ENCODE measurements at places on chromosomes 2 and 18.
A peak's percentile ranks its signal among the peaks of the same experiment; 100 is the strongest.

DNA sequence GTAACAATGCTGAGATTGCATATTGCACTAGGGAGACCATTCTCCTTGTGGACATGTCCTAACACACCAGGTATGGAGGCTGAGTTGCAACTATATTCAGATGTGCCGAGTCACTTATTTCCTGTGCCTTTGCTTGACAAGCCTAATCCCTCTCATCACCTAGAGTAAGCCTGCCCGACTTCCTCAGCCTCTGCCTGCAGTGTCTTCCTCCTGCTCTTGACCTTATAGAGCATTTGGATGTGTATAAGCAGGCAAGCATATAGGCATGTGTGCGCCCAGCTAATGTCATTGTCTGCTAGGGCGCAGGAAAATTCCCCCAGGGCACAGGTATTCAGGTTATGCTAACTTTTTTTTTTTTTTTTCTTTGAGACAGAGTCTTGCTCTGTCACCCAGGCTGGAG, 316.9 kb downstream of the CDH2 start:
- no peak for DNase-seq

DNA sequence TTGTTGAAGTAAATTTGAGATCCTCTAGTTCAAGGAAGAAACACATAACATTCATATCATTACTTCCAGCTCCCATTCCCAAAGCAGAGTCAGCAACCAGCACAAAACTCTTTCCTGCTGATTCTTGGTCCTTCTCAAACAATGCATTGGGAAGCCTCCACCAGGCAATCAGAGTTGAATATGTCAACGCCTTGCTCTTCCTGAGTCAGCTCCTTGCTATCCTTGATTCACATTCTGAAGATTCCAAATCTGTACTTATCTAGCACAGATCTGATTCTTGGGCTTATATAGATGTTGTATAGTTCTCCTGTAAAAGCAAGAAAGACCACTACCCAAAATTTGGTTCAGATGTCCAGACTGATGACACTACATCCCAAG, 29.6 kb downstream of the CFAP210 start:
- no peak for DNase-seq

- no peak for DNase-seq
Observed at GRCh38 chr2:174888146-174888545, 117.0 kb downstream of the CHN1 start.

DNA sequence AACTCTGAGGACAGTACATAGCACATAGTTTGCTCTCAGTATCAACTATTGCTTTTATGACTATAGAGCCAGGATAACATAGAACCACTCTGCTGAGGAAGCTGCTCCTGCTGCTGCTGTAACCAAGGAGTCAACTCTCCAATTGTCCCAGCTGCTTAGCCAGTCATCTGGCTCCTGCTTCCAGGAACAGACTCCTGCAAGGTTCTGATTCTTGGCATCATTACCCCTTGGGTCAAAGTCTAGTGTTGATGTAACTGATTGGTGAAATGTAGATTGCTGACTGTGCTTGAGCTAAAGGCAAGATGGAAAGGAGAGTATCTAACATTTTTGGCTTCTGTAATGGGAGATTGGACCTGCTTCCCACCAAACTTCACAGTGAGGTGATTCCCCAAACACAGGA, 261.9 kb upstream of the FSHR start:
- DNase-seq: no peak

- DNase-seq: no peak
Observed at GRCh38 chr2:221450280-221450679, 121.8 kb downstream of the EPHA4 start.

DNA sequence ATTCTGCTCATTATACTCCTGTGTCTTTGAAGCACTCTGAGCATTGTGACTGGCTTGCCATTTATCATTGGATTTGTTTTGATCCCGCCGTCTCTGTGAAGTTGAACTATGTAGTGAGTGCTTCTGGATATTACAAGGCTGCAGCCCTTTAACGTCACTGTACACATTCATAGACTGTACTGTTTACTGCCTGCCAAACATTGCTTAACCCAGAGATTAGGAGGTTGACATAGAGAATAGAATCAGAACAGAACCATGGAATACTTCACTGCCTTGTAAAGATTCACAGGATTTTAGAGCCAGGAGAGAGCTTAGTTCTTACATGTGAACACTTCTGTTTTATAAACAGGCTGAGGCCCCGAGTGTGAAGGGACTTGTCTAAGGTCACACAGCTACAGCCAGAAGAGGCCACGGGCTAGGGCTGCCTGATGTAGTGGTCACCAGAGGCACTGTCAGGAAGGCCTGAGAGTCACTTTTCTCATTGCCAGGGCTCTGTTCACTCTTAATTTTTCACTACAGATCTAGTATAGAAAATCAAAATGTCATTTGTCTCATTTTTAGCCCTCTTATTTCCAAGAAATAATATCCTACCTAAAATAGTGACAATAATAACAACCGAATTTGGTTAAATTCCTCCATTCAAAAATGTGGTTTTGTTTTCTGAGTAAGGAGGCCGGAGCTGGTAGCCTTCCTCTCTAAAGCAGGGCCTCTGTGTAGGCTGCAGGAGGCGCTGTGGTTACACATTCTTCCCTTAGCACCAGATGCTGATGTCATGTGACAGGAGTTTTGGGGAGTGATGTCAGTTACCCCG, 87.9 kb downstream of the UGGT1 start:
- DNase-seq: peak; percentile 6

- no peak for DNase-seq
Observed at GRCh38 chr2:23418461-23418911, 33.5 kb downstream of the KLHL29 start.

DNA sequence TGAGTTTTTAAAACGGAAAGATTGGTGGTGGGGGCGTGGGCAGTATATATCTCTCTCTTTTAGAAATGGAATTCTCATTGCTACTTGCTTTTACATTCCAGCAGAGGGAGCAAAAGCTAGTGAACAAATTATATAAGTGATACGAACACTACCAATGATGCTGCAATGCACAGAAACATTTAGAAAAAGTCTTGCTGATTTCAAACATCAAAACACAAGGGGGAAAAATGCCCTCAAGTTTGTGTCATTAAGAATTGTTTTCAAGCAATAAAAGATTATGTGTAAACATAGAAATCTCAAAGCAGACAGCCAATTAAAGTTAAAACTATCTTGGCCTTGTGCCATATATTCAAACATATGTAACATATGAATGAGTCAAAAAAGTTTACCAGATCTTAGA, 296.3 kb upstream of the KCNJ3 start:
- peak; percentile 1 for DNase-seq

DNA sequence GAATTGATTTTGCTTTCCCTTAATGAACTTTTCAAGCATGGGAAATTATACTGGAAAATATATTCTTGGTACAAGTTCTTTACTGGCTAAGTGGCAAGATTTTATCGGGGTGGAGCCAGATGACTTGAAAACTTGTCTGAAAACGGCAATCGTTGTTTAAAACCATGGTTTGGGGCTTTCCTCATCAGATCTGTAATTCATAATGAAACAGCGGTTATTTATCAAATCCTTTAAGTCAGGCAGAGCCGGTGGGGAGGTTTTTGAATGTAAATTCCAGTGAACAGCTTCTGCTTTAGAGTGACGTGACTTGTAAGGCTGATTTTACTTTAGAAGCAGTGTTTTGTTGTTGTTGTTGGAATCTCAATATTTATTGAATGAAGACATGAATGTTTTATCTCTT, 2.6 kb downstream of the SEC11C start:
- DNase-seq: no peak

DNA sequence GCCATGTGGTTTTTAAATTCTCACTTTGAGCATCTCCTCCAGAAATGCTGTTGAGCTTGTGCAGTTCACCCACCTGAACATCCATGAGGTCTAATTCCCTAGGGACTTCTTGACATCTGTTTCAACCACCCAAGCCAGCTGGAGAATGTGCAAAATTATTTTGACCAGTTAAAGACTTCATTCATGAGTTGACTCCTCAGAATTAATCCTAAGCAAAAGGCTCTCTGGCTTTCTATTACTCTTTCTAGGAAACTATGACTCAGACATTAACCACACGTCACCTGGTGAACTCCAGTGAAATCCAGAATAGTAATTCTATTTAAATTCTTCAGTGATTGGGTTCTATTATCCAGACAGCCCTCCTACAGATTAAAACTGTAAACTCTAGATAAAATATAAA, 247.5 kb downstream of the NBAS start:
- no peak for DNase-seq

DNA sequence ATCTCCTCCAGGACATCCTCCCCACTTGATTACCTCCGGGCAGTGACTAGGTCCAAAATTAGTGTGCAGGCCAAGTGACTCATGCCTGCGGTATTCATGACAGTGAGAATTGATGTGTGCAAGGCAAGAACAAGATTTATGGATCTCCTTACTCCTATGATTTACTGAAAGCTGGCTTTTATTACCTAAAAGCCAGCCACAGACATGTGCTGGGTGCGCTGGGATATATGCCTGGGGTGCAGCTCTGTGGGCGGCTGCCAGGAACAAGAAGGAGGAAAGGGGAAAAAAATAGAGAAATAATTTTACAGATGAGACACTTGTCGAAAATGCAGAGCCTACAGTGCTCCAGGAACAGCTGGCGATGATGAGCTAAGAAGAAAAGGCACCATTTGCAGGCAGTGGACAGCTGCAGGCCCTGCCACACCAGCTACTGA, 359.3 kb downstream of the CMPK2 start:
- no peak for DNase-seq

DNA sequence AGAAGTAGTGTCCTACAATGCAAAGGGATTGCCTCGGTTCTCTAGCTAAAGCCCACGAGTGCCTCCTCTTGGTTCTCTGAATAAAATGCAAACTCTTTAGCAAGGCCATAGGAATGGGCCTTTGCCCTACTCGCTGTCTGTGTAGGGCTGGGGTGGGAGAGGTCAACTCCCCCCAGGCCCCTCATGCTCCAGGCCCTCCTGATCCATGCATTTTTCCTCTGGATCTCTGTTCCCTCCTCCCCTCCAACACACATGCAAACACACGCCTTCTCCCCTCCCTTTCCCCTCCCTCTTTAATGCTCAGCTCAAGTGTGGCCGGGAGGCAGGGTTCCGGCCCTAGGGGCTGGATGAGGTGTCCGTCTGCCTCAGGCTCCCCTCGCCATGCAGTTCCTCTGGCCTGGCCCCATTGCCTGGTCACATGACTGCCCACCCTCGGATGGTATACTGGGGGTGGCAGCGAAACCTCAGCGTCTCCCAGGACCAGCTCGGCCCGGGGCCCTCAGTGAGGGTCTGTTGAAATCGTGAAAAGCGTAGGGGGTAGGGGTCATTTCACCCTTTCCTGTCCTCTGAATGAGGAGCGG, 14.9 kb upstream of the KLF11 start:
- DNase-seq: no peak

DNA sequence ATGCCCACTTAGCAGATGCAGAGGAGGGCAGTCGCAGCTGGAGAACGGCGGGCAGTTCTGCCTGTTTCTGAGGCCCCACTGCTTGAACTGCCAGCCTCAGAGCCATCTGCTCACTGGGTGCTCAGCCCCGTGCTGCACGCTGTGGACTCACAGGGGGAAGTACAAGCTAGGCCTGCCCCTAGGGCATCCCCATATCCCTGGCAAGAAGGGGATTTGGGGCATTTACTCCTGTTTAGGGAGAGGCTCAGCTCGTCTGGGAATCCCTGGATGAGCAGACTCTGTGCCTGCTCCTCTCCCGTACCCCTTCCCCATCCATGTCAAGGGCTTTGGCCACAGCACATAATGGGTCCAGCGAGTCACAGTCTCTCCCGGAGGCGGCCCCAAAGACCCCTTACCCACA, 169.8 kb upstream of the PKDCC start:
- no peak for DNase-seq

GRCh38 chr18:44592639-44593038, 88.0 kb upstream of the SETBP1 start:
- no peak for DNase-seq

DNA sequence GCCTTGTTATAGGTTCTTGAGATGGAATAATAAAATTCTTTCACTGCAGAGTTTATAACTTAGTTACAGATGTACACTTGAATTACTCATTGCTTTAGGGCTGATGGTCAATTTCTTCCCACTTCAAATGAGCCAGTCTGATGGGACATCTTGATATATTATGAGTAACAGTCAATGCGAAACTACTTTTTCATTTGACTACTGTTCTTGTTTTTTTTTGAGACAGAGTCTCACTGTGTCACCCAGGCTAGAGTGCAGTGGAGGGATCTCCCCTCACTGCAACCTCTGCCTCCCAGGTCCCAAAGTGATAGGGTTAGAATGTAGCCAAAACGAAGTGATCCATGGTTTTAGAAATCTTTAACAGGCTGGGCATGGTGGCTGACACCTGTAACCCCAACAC, 57.1 kb downstream of the ST3GAL5 start:
- DNase-seq: no peak

DNA sequence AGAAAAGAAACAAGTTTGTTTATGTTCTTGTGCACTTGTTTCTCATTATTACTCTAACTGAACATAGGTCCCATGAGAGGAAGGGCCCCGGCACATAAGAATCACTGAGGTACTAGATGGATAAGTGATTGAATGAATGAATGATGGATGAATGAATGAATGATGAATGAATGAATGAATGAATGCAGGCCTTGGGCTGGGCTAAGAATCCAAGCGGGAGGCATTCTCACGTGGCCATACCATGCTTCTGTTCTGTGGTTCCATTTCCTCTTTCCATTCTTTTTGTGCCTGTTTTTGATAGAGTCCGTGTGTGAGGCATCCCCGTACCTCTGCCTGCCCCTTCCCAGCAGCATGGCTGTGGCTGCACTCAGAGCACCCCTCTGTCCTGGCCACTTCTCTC, 94.8 kb downstream of the SH3BP4 start:
- no peak for DNase-seq

DNA sequence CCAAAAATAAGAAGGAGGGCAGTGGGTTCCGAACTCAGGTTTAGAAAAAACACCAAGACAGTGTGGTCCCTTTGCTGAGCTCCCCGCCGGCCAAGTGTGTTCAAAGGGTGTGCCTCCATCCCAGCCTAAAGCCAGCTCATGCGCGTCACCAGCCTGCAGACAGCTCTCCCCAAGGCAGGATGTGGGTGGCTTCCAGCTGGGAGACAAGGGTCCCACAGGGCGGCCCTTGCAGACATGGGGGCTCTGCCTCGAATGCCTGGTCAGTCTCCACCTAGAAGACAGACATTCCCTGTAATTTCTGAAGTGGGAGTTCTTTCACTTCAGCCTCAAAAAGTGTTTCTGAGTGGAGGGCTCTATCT, 135.8 kb upstream of the GPC1 start:
- no peak for DNase-seq

DNA sequence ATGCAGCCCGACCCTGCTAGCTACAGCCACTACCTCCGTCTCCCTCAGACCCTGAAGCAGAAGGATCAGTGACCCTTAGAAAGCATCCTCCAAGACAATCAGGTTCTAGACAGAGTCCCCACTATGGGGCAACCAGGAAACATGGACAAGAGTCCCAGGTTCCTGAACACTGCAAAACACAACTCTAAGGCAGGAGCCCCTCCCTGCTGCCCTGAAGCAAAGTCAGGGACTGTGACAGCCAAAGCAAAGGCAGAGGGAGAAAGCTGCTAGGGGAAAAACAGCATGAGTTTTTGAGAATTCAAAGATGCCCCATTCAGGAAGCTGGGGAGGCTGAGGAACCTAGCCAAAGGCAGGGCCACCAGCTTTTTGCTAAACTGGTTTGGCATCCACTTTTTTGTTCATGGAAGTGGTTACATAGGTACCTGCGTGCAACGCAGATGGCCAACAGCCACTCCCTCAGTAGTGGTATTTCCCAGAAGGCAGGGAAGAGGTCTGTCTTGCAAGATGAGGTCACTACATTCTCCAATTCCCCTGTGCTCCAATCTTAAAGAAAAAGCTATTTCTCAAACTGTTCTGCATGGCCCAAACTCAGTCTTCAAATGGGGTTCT, 33.2 kb downstream of the MYO5B start:
- no peak for DNase-seq
